Stimulated activated CD4-positive, alpha-beta T cell treated with anti-CD3 and anti-CD28 coated beads, Interleukin-15, amount 100 ng/mL, for 24 hours (primary cell): ENCODE measurements at places on chromosomes 11 and 22.

DNA sequence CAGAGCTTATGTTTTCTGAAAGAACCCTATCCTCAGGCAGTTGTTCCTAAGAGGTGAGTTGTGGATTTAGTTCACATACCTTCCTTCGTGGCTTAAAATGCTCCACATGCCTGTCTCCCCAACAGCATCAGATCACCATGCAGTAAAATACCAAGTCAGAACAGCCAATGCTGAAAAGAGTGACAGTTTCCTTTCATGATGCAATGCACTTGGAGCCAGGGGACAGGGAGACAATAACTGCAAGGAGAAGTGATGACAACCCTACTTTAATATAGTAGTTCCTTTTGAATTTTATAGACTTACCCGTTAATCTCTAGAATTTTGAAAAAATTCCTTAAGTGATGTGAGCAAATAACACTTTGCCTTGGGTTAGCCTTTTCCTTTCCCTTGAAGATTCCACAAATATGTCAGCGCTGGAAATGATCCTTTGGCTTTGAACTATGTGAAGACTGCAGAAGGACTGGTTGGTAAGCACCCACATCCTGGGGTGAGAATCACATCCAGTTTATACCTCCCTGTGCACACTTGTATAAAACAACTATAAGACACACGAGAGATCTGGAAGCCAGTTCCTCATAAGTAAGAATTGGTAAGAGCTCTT, 71.2 kb downstream of the PIWIL4 start:
- DNase-seq = no peak

GRCh38 chr11:11069841-11070835, 212.3 kb upstream of the ZBED5 start:
- no peak for DNase-seq

GRCh38 chr11:125662689-125663088, 18.0 kb downstream of the ACRV1 start:
- no peak for DNase-seq

DNA sequence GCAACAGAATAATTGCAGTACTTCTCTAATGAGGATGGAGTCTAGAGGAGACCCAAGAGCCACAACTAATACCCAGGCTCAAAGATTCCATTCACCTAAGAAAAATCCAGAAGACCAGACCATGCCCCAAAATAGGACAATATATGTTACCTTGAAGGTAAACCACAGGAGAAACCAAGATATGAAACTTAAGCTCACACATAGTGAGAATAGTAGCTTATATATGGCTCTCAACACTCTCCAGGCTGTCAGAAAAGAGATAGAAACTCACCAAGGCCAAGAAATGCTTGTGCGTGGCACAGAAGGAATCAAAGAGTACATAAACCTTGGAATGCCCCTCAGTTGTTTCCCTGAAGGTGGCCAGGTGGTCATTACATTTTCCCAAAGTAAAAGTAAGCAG, 9.1 kb downstream of the FAM111A start:
- no peak for DNase-seq

- no peak for DNase-seq
These were observed 9.1 kb upstream of the MN1 start for GRCh38 chr22:27810609-27811151.

- DNase-seq = no peak
These were observed 61.0 kb upstream of the BIRC3 start for GRCh38 chr11:102256251-102256650.

- no peak for DNase-seq
These were observed 16.0 kb upstream of the TIMP3 start for GRCh38 chr22:32785321-32786026.

GRCh38 chr22:23841736-23842445, 3.1 kb upstream of the DERL3 start:
- DNase-seq = no peak

GRCh38 chr11:89205378-89205777, 27.7 kb downstream of the TYR start:
- no peak for DNase-seq

GRCh38 chr11:134098566-134099184, 29.8 kb downstream of the JAM3 start:
- no peak for DNase-seq

GRCh38 chr11:120182372-120182771, 28.5 kb upstream of the OAF start:
- no peak for DNase-seq

- DNase-seq = no peak
These were observed 1.9 kb downstream of the RDX start for GRCh38 chr11:110294509-110294908.

DNA sequence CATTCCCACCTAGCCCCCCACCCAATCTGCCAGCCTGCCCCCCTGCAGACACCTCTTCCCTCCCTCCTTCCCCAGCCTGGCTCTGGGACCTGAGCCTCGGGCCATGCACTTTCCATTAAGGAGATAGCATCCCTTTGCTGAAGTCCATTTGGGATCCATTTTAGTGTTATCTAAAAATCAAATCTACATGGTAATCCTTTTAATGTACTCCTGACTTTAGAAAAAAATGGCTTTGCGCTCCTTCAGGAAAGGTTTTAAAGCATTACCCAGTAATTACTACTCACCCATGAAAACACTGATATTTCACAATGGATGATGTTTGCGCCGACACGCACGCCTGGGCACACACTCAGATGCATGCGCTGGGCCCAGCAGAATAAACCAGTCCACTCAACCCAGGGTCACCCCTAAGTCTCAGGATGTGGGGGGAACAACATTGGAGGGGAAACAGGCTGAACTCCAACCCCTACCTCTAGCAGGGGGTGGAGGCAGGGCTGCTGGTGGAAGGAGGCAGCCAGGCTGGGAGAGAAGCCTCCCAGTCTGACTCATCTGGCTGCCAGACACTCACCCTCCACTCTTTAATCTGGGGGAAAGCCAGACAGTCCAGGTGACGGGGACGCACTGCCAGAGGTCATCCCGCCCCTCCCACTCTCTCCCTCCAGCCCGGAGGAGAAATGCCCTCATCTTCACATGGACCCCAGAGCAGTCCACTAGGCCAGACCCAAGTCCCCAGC, 29.8 kb downstream of the LMO1 start:
- DNase-seq = no peak

DNA sequence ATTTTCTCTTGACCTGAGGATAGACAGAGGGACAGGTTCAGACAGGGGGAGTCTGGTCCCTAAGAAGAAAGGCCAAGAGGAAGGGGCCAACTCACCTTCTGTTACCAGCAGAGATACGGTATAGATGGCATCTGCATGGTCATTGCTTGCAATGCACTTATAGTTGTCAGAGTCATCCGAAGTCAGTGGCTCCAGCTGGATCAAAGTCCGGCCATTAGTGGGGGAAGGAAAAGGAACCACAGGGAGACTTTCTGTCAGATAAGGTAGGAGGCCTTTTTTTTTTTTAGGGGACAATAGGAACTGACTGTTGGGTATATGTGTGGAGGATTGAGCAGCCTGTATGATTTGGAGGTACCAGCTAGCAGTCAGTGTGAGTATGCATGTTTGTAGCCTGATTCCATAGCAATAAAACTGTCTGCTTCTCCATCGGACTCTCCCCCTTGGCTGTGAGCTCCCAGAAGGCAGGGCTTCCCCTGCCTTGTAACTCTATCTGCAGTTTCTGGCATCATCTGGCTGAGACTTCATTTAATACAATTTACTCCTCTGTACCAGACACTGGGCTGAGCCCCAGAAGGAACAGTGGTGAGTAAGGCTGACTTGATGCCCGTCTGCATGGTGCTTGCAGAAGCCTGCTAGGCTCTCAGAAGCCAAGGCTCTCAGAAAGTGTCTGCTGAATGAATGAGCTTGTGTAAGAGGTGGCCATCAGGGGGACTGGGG, 5.7 kb downstream of the IGSF22 start:
- no peak for DNase-seq

DNA sequence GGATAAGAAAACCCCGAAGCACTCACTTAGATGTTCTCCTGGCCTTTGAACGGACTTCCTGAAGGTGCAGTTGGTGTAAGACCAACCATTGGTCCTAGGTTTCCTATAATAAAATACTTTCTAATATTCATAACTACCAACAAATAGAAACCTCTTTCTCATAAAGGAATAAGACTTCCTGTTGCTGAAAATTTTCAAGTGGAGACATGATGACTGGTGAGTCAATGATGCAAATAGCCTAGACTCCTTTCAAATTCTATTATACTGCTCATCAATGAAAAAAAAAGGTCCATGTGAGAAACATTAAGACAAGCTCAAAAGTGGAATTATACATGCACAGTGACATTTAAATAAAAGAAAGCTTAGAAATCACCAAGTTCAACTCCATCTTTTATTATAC, 862.8 kb downstream of the FAM181B start:
- DNase-seq = no peak

DNA sequence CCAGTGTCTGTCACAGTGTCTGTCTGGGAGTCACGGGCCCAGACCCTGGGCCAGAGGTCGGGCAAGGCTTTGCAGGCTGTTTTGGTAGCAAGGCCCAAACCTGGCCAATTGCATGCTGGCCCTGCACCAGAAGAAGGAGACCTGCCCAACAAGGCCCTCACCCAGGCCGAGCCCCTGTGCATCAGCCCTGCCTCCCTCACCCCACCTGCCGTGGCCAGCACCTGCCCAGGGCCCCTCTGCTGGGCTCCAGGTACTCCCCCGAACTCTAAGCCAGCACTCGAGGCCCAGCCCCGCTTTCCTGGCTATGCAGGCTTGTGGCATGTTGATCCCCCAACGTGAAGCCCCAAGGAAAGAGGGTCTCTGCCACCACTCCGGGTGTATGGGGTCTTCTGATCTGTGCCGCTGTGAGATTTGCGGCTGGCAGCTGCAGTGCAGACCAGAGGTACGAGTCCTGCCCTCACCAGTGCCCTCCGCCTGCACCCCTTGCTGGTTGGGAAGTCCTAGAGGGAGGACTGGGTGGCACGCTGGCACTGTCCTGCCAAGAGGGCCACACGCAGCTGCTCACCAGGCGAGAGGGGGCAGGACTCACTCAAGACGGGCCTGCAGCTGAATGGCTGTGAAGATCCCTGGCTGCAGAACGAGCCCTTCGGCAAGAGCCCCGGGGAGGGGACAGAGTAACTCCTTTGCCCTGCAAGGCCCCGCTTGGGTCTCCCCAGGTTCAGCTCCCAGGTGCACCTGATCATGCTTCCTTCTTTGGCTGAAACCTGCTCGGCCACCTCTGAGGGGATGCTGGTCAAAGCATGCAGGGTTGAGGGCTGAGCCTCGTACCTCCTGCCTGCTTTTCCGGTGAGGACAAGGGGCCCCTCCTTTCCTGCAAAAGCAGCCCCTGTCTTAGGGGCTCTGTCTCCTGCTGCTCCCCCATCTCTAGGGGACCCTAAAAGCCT, 6.7 kb upstream of the SEPTIN5 start:
- no peak for DNase-seq

DNA sequence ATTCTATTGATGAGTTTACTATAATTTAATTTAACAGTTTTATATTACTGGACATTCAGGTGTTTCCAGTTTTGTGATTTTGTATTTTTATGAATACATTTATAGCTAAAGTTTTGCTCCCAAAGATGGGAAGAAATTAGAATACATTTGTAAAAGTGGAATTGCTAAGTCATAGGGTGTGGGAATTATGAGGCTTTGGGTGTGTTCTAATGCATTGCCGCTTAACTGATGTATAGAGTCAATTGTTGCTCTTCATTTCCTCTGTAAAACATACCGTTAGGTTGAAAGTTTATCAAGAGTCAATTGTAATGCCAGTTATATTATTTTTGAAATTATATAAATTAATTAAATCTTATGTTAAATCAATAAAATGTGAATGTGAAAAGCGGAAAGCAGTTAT, 16.2 kb downstream of the PAAF1 start:
- no peak for DNase-seq

- peak; percentile 51 for DNase-seq
These were observed 1.8 kb downstream of the FLI1 start for GRCh38 chr11:128695539-128696221.

DNA sequence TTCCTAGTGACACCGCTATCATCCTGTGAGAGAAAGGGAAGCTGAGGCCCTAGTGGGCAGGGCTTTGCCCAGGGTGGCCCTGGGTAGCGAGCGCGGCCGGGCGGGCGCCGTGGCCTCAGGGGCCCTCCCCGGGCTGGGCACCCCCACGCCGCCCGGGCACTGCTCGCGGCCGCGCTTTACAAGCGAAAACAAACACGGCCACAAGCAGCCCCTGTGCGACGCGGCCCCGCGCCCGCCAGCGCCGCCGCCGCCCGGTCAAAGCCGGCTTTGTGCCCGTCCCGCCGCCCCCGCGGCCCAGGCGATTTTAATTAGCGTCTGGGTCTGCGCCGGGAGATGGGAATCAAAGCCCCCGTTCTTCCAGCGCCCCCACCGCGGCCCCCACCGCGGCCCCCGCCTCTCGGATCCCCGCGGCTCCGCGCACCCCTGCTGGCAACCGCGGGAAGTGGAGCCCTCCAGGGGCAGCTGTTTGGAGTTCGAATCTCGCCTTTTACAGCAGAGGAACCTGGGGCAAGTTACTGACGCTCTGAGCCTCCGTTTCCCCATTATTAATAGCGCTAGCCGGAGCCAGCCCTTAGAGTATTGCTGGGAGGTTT, 47.9 kb downstream of the CHRDL2 start:
- DNase-seq = peak; percentile 16

DNA sequence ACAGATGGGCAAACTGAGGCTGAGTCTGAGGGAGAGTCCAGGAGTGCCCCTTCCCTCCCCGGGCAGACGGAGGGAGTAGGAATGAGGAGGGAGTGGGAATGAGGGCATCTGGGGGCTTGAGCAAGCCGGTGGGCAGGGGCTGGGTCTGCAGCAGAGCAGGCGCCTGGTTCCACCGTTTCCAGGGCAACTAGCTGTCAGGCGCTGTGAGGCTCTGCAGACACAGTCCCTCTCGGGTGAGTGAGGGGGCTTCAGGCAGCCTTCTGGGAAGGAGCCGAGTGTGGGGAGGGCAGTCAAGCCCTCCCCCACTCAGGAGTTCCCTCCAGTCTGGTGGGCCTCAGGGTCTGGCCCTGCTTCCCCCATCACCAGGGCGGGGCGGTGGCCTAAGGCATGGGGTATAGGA, 19.0 kb downstream of the TMEM258 start:
- no peak for DNase-seq

- DNase-seq = no peak
These were observed 4.1 kb downstream of the TSPAN32 start for GRCh38 chr11:2305788-2306451.

DNA sequence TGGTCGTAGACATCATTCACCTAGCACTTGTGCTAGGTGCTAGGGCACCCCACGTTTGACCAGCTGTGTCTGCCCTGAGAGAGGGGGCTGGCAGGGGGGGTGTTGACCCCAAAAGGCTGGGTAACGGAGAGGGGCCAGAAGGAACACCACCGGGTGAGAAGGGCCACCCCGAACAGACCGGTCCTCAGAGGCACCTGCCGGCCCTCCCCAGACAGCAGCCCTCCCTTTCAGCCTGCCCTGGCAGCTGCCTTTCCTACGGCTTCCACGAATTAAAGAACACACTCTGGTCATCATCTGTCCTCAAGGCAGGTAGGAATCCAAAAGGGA, 977 bp upstream of the KCNJ5 start:
- DNase-seq = no peak

DNA sequence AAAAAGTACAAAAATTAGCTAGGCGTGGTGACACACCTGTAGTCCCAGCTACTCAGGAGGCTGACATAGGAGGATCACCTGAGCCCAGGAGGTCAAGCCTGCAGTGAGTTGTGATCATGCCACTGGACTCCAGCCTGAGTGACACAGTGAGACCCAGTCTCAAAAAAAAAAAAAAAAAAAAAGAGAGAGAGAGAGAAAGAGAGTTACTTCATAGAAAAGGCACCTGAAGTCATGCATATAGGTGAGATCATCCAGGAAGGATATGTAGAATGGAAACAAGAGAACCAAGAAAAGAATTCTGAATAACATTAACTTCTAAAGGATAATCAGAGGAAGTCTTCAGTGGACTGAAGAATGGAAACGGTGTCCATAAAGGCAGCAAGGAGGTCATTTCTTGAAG, 106.8 kb downstream of the STK33 start:
- DNase-seq = no peak
